Cardiac muscle cell (in vitro differentiated cells and primary cell): ENCODE measurements at places on chromosomes 5 and 9. TPM values are rescaled to one million over a fixed set of nuclear protein-coding genes. Genes with fewer than 3 reads are reported as not detected.

GRCh38 chr5:30802961-30803705 is 390.4 kb upstream of the CDH6 start:
- no peak for DNase-seq

DNA sequence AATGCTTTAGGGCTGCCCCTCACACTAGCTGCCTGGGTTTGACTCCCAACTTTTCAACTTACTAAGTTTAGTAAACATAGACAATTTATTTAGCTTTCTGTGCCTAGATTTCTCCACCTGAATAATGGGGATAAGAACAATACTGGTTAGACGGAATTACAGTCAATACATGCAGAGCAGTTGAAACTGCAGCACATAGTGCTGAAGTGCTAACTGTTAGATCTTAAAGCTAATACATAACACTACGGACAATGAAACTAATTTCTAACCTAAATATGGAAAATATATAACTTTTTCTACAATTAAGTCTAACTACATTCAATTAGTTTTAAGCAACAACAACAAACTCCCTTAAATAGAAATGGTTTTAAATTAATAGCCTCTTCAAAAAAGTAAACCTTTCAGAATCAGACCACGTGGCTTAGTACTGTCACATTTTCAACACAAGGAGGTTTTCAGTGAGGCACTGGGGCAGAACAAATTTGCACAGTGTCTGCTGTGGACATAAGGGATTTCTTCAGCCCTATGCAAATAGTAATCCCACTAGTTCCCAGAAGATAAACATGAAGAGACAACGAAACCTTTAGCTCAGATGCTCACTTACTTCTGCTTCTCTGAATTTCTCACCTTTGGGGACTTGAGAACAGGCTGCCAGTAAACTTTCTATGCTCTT is 293.4 kb downstream of the EDIL3 start:
- DNase-seq, result no peak

- no peak for DNase-seq
Observed at GRCh38 chr9:123749580-123750202, 180.2 kb downstream of the DENND1A start.

GRCh38 chr5:399296-400281 is 43.4 kb upstream of the EXOC3 start:
- DNase-seq, result peak; percentile 66

The STING1 gene
- total RNA-seq, result 58.1 and 79.2 TPM in 2 replicates

GRCh38 chr5:41445937-41446563 is 64.4 kb downstream of the PLCXD3 start:
- DNase-seq, result peak; percentile 65

DNA sequence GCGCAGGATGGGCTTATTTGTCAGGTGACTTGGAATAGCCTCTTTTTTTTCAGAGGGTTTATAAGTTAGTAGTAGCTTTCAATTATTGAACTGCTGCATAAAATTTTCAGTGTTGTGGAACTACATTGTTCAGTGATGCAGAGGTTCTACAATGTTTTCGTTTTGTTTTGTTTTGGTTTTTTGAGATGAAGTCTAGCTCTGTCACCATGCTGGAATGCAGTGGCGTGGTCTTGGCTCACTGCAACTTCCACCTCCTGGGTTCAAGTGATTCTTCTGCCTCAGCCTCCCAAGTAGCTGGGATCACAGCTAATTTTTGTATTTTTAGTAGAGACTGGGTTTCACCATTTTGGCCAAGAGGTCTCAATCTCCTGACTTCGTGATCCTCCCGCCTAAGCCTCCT is 22.0 kb downstream of the NUP188 start:
- no peak for DNase-seq

DNA sequence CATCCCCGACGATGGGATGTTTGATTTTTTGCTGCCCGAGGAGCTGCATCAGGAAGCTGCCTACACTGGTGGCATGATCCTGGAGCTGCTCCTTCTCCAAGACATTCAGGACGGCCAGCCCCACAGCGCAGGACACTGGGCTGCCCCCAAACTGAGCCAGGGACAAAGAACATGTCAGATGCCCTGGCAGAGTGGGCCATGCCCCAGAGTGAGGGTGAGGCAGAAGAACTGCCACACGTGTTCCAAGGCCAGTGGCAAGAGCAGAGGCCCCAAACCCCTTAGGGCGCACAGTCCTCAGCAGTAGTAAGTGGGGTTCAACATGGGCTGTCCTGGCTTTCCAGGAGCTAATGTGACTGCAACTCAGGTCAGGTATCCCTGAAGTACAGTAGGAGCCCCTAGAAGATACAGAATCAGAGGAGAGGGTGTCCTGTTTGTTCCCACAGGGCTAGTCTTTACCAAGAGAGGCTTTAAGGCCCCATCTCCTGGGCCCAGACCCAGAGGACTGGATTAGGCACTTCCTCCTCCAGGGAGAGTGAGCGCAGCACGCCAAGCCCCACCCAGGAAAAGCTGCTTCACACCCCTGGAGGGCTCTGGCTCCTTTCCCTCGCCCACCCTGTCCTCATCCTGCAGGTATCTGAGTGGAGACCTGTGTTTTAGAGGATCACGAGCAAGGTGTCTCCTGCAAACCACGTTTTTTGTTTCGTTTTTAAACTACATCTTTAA is 11.1 kb downstream of the HNRNPAB start:
- DNase-seq, result no peak

The SMIM33 gene
- total RNA-seq, result not detected in 2 replicates

GRCh38 chr5:43044181-43044914 is 4.2 kb upstream of the ANXA2R start:
- DNase-seq, result no peak

DNA sequence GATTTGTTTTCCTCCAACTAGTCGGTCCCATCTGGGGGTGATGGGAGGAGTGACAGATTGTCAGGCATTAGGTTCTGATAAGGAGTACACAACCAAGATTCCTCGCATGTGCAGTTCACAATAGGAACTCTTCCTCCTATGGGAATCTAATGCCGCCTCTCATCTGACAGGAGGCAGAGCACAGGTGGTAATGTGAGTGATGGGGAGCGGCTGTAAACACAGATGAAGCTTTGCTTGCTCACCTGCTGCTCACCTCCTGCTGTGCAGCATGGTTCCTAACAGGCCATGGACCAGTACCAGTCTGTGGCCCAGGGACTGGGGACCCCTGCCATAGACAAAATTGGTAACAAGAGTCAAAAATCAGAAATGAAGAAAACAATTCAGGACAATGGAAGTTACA is 173.3 kb upstream of the HMHB1 start:
- DNase-seq, result no peak

DNA sequence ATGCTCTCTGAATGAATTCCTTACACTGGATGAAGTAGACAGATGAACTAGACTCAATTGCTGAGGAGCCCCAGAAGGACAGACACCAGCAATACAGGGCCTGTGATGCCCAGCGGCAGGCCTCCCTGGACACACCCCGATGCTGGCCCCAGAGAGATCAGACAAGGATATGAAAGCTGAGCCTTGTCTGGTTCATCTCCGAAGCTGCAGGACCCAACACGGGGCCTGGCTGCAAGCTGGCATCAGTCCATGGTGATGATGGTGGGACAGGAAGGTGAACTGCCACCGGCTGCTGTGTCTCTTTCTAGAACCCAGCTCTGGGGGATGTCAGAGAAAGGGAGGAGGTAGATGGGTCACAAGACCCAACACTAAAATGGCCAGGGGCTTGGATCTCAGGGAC is 104.0 kb upstream of the LMX1B start:
- no peak for DNase-seq

GRCh38 chr9:135271425-135271824 is 184.0 kb downstream of the OLFM1 start:
- no peak for DNase-seq

GRCh38 chr9:98362624-98363252 is 107.3 kb upstream of the TBC1D2 start:
- no peak for DNase-seq

DNA sequence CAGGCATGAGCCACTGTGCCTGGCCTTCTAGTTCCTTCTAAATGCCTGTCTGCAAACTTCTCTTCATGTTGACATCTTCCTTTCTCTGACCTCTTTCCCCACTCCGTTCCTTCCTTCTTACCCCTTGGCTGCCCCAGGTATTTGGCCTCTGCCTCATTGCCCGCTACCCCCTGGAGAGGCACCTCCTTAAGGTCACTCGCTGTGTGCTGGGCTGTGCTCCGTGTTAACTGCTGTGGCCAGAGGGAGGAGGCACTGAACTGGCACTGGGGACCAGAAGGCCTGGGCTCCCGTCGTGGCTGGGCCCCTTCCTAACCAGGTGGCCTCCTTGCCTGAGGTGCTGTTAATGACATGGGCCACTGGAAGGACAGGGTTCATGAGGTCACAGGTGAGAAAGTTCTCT is 39.4 kb downstream of the LAMC3 start:
- no peak for DNase-seq

The F12 gene
- 3.4 and 4.6 TPM in 2 replicates for total RNA-seq

DNA sequence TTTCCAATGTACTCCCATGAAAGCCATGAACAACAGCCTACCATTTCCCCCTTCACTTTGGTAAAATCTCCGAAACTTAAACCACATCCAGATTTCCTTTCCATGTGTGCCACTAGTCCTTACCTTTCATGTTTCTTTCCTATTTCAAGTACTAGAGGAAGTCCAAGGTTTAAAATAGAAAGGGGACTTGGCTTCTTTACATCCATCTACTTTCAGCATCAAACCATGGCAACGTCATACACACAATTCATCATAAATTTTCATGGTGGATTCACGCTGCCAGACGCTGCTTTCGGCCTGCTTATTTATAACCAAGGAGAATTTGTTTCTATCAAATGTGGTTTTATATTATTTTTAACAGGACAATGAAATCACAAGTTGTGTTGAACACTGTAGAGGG is 58.7 kb upstream of the ZNF622 start:
- DNase-seq, result no peak

- DNase-seq, result no peak
Observed at GRCh38 chr5:95191330-95191729, 93.6 kb downstream of the MCTP1 start.

The GSN gene
- 285 and 310 TPM in 2 replicates for total RNA-seq

DNA sequence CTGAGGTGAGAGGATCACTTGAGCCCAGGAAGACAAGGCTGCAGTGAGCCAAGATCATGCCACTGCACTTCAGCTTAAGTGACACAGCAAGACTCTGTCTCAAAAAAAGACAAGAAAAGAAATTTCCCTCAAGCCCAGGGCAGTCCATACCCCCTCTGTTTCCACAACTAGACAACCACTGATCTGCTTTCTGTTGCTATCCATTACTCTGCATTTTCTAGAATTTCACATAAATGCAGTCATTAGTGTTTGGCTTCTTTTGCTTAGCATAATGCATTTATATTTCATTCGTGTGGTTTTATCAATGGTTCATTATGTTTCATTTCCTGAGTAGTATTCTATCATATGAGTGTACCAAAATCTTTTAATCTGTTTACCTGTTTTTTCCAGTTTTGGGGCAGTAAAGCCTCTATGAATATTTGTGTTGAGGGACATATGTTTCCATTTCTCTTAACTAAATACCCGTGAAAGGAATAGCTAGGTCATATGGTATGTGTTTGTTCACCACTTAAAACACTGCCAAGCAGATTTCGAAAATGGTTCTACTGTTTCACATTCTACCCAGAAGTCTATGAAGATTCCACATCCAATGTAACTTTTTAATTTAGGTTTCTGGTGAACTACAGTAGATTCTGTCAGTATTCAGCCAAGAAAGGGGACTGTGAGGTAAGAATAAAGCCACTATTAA is 271.8 kb downstream of the ZNF608 start:
- no peak for DNase-seq

The FER gene
- total RNA-seq, result 12.7 and 30.7 TPM in 2 replicates

- DNase-seq, result no peak
Observed at GRCh38 chr5:161545344-161546094, 1.0 kb downstream of the GABRB2 start.

DNA sequence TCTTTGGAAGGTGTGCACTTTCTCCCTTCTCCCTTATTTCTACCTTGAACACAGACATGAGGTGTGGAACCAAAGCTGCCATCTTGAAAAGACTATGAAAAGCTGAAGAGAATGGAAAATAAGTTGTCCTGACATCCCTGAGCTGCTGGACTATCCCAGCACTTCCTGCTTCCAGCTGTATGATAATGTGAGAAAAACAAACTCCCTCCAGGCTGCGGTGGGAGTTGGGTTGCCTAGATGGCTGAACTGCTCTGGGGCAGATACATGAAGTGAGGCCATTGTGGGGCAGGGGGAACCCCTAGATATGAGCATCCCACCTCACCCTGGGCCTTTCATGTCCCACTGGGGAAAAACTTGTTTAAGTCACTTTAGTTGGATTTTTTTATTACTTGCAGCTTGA is 82.4 kb downstream of the BOD1 start:
- DNase-seq, result no peak

DNA sequence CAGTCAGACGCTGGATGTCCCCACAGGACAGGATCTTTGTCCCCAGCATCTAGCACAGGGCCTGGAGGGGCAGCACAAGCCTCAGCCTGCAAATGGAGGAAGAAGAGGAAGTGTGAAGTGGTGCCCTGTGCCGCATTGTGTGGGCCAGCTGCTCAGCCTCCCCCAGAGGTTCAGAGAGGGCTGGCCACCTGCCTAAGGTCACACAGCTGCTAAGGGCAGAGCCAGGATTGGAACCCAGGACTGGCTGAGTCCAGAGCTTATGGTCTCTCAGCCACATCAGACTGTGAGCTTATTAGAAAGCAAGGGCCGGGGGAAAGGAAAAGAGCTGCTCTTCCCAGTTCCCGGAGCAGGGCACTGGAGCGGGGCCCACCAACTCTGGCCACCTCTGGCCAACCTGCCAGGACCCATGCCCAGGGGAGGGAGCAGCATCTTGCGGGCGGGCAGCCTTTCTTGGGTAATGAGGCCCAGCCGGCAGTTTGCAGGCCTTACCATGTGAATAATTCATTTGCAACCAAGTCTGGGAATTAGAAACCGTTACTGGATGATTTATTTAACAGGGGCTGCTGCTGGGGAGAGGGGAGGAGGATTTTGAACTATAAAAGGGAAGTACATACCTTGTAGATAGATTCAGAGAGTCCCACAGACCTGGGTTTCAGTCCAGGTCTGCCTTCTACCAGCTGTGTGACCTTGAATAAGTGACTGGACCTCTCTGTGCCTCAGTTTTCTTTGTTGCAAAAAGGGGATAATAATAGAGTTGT is 11.6 kb upstream of the CRB2 start:
- DNase-seq, result no peak

The EQTN gene
- not detected in 2 replicates for total RNA-seq

DNA sequence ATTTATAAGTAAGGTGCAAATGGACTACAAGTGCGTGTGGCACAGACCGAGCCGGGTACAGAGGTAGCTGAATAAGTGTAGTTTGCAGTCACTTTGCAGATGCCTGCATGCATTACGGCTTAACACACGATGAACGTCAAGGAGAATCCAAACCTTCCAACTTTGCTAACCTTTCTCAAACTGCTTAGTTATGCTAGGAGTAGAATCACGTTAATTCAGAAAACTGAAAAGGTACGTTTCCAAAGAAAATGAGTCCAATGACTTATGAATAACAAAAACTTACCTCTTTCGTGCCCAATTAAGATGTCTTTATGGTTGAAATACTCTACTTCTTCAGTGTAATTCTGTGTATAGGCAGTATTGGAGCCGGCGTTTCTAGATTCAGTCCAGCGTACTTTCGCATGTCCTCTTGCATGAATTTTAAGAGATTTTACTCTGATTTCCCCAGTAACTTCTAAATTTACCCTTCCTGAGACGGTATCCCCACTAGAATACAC is 539 bp downstream of the ARRDC3 start:
- DNase-seq, result peak; percentile 53
